ENCODE measurements at places on chromosomes 16 and 17.

- no peak for DNase-seq
Observed at GRCh38 chr16:57997176-57997527, 3.3 kb downstream of the ZNF319 start.

DNA sequence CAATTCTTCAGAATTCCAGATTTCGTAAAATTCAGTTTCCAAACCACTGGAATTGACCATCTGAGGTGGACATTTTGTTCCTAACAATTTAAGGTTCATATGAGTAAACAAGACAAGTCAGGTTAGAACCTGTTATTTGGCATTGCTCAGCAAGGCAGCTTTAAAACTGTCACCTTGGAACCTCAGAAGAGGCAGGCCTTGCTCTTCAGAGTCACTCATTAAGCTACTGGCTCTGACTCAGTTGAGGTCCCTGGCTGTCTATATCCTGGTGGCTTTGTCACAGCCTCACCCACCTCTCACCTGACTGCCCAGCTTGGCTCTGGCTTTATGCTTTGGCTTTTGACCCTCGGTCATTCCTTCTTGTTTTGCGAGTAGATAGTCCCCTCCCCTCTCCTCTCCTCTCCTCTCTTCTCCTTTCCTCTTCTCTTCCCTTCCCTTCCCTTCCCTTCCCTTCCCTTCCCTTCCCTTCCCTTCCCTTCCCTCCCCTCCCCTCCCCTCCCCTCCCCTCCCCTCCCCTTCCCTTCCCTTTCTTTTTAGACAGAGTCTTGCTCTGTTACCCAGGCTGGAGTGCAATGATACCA lies 238.4 kb downstream of the SHISA9 start:
- no peak for DNase-seq

GRCh38 chr17:41651625-41652460 lies 27.5 kb upstream of the KRT17 start:
- no peak for DNase-seq

DNA sequence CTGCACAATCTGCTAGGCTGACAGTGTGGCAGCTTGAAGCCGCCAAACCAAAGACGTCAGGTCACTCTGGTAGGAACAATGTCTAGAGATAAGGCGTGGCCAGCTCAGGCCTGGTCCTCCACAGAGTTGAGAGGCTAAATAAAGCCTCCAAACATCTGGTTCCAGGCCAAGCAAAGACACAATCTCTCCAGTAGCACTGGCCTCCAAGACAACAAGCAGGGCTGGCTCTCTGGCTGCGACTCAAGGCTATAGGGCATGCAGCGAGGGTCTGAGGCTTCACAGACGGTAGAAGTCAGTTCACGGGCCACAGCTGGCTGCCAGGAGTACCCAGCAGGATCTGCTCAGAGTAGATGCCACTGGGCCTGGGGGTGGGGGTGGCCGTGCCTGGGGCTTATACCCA lies 75.6 kb downstream of the ABR start:
- DNase-seq: no peak

DNA sequence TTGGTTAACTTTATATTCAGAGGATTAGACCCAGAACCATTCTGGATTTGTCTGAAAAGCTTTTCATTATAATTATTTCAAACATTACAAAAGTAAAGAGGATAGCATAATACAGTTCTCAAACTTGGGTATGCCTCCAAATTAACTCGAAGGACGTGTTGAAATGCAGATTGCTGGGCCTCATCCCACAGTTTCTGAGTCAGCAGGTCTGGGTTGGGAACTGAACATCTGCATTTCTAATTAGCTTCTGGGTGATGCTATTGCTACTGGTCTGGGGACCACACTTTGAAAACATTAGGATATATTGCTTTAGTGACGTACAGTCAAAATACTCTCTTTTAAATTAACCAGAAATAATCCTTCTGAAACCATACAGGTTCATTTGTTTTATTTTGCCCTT lies 10.0 kb downstream of the TPPP3 start:
- DNase-seq: no peak

GRCh38 chr17:40178660-40179059 lies 1.4 kb downstream of the RAPGEFL1 start:
- no peak for DNase-seq

DNA sequence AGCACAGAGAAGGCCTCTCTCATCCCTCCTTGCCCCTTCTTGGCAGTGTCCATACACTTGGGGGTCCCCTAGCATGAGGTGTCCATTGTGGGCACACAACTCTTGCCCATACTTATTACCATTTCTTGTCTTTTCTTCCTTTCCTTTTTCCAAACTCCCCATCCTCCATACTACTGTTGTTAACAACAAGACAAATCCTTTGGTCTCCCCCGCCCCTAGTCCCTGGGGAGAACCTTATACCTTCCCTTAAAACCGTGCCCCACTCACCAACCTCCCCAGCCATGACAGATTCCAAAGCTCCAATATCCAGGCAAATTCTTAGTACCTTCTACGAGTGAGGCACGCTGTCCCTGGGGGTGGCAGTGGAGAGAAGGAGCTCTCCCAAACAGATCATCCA lies 82.9 kb downstream of the GAS7 start:
- no peak for DNase-seq

DNA sequence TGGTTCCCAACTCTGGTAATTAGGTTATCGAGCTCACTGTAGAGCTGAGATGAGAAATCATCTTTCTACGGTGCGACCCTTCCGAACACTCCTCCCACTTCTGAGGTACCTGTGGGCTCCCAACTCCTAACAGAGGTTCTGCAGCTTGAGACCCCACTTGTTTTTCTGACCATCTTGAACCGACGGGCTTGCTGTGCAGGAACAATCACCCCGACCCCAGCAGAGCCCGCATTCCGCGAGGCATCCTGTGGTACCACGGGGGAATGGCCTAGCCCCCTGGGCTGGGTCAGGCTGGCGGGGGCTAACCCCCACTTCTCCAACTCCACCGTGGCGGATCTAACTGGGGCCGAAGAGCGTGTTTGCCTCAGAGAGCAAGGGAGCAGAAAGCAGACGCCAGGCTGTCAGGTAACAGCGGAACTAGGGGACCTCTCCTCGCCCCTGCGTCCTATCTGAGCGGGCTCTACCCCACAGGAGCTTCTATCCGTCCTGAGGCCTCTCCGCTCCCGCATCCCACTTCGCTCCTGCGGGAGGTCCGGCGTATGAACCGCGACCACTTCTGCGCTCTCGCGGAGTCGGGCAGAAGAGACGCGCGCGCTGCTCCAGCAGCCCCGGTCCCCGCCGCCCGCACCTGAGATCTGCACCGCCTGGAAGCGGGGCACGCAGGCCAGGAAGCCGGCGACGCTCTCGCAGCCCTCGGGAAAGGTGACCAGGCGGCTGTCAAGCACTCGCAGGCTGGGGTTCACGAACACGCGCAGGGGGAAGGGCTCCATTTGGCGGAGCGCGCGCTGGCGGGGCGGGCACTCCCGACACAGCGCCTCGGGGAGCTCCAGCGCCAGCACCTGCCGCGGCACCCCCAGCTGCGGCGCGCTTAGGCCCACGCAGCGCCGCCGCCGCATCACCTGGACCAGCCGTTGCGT lies 761 bp downstream of the PDF start:
- no peak for DNase-seq

DNA sequence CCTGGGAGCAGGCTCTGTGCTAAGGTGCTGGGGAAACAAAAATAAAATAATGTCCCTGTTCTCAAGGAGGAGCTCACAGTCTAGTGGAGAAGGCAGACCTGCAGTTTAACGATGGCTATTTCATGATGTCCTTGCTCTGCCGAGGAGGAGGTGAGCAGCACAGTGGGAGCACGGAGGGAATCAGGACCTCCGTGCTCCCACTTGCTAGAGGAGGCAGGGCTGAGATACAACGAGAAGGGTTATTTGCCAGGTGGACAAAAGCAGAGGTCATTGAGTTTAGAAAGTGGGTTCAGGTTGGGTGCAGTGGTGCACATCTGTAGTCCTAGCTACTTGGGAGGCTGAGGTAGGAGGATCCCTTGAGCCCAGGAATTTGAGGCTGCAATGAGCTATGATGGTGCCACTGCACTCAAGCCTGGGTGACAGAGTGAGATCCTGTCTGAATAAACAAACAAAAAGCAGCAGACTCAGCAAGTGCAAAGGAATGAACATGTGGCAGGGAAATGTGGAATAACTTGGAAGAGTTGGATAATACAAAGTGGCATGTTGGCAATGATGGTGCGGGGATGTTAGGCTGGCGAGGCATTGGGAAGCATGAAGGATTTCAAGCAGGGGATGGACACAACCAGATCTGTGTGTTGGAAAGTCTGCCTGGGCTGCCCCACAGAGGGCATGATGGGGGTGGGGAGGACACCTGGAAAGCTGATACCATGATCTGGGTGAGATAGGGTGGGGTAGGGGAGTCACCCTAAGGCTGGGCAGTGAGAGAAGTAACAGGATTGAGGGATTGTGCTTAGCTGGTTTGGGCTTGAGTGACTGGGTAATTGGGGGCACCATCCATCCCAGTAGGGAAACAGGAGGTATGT lies 12.8 kb upstream of the TNS4 start:
- DNase-seq: no peak

DNA sequence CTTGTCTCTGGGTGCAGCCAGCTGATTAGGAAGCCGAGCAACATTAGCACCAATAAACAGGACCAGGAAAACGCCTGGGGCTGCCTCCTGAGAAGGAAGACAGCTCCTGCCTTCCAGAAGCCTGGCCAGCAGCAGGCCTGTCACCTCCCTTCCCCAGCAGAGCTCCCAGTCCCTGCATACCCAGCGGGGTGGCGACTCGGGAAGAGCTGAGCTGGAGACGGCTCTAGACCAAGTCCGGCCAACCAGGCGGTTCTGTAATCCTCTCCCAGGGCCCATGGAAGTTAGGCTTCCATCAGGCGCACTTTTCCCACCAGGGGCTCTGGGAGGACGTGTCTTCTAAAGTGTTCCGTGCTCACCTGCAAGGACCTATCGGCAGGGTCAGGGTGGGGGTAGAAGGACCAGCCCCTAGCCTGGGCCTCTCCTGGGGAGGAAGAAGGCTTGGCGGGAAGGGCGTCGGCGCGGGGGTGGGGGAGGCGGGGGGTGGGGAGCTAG lies 12.0 kb upstream of the CLUH start:
- no peak for DNase-seq

DNA sequence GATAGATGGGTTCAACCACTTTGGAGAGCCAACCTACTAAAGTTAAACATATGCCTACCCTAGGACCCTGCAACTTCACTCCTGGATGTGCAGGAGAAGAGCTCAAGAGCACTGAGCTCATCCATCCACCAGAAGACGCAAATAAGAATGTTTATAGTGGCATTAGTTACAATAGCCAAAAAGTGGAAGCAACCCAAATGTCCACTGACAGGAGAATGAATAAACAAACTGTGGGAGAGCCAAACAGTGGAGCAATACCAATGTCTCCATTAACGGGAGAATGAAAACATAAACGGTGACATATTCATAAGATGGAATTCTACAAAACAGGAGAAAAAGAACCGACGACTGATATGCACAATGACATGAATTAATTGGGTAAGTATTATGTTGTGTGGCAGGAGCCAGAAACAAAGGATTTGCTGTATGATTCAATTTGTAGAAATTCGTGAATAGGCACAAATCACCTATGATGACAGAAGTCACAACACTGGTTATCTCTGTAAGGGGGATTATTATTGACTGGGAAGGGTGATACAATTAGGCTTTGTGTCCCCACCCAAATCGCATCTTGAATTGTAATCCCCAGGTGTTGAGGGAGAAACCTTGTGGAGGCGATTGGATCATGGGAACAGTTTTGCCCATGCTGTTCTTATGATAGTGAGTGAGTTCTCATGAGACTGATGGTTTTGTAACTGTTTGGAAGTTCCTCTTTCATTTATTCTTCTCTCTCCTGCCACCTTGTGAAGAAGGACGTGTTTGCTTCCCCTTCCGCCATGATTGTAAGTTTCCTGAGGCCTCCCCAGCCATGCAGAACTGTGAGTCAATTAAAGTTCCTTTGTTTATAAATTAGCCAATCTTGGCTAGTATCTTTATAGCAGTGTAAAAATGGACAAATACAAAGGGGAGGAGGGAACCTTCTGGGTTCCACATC lies 57.9 kb upstream of the PLCG2 start:
- no peak for DNase-seq

GRCh38 chr16:57801809-57802340 lies 416 bp downstream of the KIFC3 start:
- no peak for DNase-seq

- DNase-seq: no peak
Observed at GRCh38 chr16:74219706-74220105, 76.9 kb upstream of the PSMD7 start.

DNA sequence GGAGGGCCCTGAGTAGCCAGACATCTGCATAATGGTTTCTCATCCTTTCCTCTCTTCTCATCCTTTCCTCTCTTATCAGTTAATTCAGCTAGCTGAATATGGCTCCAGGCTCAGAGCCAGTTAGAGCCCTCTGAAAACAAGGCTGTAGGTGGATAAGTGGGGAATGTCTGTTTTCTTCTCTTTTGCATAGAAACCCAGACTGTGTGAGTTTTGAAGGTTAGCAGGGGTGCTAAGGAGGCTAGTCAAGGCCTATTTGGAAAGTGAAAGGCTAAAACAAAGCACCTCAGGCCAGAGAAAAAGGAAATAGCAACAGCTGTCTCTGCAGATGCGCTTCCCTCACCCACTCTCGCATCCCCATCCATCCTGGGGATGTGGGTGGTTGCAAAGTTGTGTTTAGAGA lies 420.9 kb downstream of the SHISA9 start:
- DNase-seq: no peak

DNA sequence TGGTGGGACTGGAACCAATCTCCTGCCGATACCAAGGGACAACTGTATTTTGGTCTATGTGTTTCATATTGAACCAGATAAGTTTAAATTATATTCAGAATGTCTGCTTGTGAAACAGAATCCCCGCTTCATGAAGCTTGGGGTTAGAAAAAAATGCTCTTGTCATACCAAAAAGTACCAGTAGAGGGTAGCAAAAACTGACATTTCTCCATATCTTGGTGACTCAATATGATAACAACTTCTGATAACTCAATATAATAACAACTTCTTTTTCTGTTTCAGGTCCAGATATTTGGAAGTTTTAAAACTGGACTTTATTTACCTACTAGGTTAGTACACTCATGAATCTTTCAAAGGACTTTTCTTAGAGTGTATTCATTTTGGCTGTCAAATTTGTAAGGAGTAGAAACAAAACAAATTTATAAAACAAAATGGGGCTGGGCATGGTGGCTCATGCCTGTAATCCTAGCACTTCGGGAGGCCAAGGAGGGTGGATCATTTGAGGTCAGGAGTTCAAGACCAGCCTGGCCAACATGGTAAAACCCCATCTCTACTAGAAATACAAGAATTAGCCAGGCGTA lies 52.3 kb upstream of the ADCY7 start:
- no peak for DNase-seq

GRCh38 chr17:71202449-71202848 lies 918.4 kb upstream of the SOX9 start:
- DNase-seq: no peak

DNA sequence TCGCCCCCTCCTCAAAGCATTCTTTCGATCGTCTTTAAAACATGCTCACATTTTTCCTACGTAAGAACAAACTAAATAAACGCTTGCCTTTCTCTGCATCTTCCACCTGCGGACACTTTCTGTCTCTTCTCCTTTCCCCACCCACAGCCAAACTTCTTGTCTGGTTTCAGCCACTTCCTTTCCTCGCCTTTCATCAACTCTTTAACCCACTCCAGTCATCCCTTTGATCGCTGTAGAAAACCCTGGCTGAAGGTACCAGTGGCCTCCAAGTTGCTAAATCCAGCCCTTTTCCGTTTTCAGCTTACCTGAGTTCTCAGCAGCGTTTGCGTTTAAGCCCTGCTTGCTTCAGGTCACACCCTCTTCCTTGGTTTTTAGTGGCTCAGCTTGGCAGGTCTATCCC lies 483 bp downstream of the RPA1 start:
- DNase-seq: no peak

Data from esophagus squamous epithelium (tissue), 5 donors.